ENCODE measurements at places on chromosomes 16 and 17.
A peak's percentile ranks its signal among the peaks of the same experiment; 100 is the strongest.

DNA sequence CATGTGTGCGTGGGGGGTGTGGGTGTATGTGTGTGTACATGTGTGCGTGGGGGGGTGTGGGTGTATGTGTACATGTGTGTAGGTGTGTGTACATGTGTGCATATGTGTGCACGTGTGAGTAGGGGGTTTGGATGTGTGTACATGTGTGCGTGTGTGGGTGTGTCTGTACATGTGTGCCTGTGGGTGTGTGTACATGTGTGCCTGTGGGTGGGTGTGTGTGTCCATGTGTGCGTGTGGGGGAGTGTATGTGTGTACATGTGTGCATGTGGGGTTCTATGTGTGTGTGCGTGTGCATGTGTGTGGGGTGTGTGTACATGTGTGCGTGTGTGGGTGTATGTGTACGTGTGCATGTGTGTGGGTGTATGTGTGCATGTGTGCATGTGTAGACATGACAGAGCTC is 129.1 kb downstream of the C16orf95 start:
- no peak for DNase-seq

DNA sequence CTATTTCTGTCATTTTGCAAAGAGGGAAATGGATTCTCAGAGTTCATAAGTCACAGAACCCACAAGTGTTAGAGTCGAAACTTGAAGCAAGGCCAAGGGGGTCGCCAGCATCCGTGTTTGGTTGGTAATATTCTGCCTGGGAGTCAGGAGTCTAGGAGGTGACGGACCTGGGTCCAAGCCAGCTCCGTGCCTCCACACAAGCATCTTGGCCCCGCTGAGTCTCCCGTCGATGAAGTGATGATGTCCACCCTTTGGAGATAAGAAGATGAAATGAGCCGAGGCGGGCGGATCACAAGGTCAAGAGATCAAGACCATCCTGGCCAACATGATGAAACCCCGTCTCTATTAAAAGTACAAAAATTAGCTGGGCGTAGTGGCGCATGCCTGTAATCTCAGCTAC is 53.2 kb upstream of the TNRC6C start:
- DNase-seq, result no peak

GRCh38 chr16:21619765-21620425 is 20.5 kb downstream of the METTL9 start:
- DNase-seq, result no peak

GRCh38 chr17:48144231-48144630 is 36.7 kb downstream of the SNX11 start:
- no peak for DNase-seq

GRCh38 chr17:7989781-7990655 is 12.4 kb upstream of the GUCY2D start:
- DNase-seq, result peak; percentile 75

DNA sequence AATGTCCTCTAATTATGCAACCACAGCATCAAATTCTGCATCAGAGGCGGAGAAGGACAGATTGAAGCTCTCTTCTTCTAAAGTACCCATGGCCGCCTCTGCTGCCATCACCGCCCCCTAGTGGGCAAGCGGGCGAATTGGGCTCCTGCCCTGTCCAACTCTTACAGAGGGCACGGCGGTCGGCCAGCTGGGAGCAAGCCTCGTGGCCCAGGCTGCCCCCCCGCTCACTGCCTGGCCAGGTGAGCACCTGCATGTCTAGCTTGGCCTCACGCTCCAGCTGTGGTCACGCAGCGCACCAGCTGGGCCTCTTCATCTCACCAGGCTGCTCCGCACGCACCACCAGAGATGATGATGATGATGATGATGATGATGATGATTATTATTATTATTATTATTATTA is 146.1 kb upstream of the TOM1L1 start:
- DNase-seq, result no peak

DNA sequence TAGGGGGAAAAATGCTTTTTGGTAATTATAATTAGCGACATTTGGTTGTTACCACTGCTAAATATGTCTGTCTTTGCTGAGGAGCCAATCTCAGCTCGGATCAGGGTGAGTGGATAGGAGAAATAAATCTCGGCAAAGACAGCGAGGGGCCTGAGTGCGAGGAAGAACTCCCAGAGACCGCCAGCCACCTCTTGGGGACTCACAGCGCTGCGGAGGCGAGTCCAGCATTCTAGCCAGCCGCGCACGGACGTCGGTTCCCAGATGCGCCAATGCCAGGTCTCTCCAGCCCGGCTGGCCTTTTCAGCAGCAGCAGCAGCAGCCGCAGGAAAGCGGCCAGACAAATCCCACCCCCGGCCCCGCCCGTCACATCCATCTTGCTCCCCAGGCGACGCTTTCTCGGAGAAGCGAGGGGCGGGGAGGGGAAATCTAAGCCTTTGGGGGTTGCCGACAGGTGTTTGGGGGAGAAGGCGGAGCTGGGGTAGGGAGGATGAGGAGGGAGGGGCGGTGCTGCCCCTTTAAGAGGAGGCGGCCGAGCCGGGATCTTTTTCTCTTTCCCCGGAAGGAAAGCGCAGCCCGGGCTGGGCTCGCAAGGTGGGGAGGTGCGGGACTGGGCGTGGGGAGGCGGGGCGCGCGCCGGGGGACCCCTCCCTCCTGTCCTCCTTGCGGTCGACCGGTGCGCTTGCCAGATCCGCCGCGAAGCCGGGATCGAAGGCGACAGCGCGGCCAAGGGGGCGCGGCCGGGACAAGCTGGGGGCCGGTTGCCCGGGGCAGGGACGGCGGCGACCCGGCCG is at the start of gene ITGA3:
Gene ITGA3 (plus strand): TSS at position 685 of the 791 bp plus-strand sequence. CDS start 330 bp downstream, outside the sequence.
- peak; percentile 56 for DNase-seq

DNA sequence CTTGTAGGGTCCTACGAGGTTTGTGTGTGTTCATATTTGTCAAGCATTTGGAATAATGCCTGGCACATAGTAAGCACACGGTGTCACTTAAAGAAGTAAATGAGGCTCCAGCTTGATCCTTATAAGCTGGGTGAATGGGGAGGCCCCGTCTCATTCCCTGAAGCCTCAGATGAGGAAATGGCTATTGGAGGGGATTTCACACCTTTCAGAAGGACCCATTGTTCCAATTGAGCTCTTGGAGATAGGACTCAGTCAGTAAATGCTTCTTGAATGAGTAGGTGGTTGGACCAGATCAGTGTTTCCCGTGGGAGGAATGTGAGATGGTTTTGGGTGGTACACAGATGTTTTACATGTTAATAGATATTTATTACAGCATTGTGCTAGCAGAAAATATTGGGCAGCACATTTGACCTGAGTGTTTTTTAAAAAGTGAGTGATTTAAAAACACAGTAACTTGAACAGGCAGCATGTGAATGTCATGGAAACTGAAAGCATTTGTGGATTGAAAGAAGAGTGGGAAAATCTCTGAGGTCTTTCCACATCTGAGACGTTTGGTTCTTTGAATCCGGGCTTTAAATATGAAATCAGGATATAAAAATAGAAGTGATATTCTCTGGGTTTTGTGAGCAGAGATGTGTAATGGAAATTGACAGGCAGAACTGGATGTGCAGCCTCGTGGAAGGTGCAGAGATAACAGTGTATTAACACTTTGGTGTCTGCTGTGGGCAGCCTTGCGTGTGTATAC is 36.4 kb upstream of the ARHGAP17 start:
- DNase-seq, result peak; percentile 48

DNA sequence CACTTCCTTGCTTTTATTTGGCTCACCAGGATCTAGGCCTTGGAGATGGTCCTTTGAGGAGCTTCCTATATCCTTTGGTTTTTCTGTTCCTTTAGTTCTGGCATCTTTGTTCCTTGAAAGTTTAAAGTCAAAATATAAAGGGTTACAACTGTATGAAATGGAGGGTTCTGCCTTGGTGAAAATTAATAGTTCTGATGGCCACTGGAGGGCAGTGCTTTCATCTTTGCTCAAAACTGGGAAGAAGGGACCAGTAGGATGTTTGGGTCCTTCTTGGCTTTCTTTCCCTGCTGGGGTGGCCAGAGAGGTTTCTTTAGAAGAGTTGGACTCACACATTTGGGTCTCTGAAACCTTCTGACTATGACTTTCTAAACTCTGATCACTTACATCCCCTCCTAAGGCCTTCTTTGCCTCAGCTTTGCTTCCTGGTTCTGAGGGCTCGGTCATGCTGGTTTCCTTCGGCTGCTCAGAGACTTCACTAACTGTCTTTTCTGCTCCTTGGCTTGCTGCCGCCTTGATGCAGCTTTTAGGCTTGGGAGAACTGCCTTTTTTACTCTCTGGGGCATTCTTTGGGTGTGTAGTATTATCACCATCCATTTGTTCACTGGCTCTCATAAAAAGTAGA is 10.9 kb upstream of the ITGA2B start:
- peak; percentile 29 for DNase-seq

DNA sequence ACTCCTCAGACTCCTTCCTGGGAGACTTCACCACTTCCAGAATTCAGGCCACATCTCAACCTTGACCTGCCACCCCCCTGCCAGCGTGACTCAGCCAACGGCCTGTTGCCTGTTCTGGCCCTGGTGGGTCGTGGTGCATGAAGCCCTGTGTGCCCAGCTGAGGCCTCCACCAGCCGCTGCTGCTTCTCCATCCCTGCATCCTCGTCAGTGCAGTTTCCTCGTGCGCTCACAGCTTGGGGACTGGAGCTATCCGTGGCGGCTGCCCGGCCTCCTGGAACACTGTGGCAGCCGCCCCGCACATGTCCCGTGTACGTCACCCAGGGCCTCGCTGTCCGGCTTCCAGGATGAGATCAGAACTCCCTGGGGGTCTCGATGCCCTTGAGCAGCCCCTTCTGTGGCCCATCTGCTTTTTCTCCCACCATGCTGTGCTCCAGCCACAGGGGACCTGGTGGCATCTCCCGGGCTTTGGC is 8.0 kb upstream of the TEDC2 start:
- DNase-seq, result no peak

DNA sequence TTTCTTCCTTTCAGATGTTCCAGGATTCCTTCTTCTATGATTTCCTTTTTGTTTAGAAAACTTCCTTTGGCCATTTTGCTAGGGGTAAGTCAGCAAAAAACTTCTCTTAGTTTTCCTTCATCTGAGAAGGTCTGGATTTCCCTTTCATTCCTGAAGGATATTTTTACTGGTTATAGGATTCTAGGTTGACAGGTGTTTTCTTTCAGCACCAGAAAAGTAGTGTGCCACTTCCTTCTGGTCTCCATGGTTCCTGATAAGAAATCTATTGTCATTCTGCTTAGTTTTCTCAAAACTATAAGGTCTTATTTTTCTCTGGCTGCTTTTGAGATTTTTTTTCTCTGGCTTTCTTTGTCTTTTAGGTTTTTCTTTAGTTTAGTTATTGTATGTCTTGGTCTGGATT is 27.6 kb downstream of the MPRIP start:
- DNase-seq, result no peak

DNA sequence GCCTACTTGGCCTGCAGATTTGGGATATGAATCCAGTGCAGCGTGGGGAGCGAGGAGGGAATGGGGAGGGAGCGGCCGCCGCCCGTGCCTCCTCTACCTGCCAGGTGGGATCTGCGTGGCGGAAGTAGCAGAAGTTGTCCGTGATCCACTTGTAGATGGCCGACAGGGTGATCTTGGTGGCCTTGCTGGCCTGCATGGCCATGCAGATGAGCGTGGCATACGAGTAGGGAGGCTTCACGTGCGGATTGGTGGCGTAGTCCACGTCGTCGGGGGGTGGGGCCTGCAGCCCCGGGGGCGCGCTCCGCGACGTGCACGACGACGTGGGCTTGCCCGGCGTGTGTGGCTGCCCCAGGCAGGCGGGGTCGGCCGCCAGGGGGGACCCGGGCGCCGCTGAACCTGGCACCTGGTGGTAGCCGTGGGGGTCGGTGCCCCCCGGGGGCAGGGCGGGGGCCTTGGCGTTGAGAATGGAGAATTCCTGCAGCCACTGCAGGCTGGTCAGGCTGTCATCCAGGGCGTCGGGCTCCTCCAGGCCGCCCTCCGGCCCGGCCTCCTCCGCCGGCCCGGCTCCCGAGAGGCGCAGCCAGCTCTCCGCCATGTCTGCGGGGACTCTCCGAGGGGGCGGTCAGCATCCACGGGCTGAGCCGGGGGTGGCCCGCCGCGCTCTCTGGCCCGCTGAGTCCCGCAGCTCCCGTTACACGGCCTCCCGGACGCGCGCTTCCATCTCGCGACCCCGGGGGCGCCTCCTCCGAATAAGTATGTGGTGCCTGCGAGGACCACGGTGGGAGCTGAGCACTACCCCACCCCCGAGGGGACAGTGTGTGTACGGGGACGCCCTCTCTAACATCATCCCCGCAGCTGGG is 1.0 kb downstream of the FOXJ1 start:
- no peak for DNase-seq

GRCh38 chr16:69465881-69466280 is 41.5 kb downstream of the CYB5B start:
- DNase-seq, result no peak

DNA sequence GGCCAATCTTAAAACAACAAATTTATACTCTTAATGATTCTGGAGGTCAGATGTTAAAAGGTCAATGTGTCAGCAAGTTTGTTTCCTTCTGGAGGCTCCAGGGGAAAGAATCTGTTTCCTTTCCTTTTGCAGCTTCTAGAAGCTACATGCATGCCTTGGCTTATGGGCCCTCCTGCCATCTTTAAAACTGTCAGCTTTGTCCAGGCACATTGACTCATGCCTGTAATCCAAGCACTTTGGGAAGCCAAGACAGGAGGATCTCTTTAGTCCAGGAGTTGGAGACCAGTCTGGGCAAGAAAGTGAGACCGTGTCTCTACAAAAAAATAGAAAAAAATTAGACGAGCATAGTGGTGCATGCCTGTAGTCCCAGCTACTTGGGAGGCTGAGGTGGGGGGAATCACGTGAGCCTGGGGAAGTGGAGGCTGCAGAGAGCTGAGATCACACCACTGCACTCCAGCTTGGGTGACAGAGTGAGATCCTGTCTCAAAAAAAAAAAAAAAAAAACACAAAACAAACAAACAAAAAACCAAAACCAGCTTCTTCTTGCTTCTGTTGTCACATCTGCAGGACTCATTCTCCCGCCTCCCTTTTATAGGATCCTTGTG is 58.3 kb downstream of the NOS2 start:
- no peak for DNase-seq

DNA sequence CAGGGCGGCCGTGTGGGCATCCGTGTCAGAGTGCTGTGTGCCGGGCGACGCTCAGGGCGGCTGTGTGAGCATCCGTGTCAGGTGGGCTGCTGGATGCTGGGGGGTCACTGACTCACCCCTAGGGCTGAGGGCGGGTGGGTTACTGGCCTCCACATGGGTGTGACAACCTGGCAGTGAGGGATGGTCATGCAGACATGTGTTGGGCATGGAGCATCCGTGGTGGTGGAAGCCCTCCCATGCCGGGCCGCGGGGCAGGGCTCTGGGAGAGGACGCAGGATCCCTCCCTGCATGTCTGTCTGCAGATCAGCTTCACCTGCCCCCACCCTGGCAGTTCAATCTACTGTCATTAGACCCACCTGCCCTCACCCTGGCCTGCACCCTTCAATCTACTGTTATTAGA is 56.3 kb downstream of the METRNL start:
- no peak for DNase-seq

- no peak for DNase-seq
Observed at GRCh38 chr16:31471875-31472708, at the start of gene TGFB1I1. Gene TGFB1I1 (plus strand): TSS chr16:31472152. CDS start chr16:31472189, 37 bp downstream.

DNA sequence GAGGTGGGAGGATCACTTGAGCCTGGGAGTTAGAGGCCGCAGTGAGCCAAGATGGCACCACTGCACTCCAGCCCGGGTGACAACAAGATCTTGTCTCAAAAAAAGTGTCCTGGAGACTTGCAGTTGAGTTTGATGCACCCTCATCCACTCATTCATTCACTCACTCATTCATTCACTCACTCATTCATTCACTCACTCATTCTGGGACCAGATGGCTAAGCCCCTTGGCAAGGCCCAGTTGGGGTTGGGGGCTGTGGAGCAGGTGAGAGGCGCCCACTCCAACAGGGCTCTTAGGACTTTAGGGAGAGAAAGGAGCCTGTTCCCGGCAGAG is 1.1 kb upstream of the AATK start:
- no peak for DNase-seq
